Skin of body (tissue), 3 donors: ENCODE measurements at places on chromosomes 12 and 14. TPM values are rescaled to one million over a fixed set of nuclear protein-coding genes. Genes with fewer than 3 reads are reported as not detected.

The DIO2 gene
- 8.6 TPM for total RNA-seq

GRCh38 chr14:37202265-37202664 is 4.5 kb downstream of the MIPOL1 start:
- DNase-seq: no peak

DNA sequence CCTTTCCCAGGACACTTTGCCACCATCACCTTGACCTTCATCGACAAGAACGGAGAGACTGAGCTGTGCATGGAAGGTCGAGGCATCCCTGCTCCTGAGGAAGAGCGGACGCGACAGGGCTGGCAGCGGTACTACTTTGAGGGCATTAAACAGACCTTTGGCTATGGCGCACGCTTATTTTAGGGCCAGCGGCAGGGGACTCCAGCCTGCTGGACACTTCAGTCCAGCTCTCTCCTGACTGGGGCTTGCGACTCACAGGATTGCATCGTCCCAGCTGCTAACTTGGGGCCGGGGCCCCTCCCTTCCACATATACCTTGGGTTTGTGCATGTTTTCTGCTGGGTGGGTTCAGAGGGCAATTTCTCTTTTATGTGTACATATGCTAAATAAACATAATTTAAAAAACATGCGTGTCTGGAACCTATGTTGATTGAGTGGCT is 11.2 kb downstream of the AHSA1 start:
- DNase-seq: no peak

DNA sequence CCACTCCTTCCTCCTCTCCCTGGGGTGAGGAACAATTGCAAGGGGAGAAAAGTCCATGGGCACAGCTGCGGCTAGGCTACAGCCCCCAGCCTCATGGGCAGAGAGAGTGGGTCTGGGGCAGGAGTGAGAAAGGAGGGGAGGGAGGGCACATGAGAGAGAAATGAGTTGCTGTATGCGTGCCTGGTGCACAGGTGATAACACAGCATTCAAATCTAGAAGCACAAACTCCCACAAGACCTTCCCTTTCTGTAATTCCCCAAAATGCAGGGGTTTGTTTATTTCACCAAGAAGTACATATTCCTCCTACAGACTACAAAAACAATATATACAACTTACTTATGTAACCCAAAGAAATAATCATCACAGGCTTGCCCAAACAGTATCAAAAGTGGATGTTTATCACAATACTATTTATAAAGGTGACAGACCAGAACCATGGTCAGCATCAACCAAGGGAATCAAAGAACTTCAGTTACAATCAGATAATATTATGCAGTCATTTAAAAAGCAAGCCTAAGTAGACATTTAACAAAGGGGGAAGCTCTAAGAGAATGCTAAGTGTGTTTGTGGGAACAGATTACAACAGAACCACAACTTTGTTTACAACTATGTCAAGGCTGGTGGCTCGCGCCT is 54.2 kb downstream of the ITPK1 start:
- no peak for DNase-seq

The STAB2 gene
- total RNA-seq: 6.3 TPM

The PSMC1 gene
- 83.5 TPM for total RNA-seq

GRCh38 chr12:3832738-3833137 is 40.5 kb downstream of the PARP11 start:
- DNase-seq: no peak

The OASL gene
- 0.30 TPM for total RNA-seq

The SLC22A17 gene
- 13.1 TPM for total RNA-seq

DNA sequence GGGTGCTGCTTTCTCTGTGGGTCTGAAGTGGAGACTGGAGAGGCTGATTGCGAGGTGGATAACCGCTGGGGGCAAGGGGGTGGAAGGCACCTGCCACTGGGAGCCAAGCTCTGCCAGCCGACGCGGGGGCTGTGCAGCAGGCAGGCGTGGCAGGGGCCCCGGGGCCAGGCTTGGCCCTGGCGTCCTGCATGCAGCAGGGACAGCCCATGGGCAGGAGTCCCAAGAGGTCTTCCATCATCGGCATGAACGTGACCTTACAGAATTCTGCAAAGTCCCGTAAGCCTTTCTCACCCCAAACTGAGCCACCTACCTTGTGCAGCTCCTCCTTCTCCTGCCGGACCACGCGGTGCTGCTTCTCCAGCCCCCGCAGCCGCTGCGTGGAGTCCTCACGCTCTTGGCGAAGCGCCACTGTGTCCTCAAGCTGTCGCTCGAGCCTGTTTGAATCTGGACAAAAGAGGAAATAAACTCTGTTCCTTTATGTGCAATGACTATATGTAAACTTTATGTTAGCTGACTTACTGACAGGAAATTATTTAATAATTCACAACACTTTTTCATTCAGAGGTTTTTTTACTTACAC is 51.3 kb downstream of the AMN start:
- DNase-seq: no peak
